ENCODE measurements at places on chromosomes 2 and 18. TPM values are rescaled to one million over a fixed set of nuclear protein-coding genes. Genes with fewer than 3 reads are reported as not detected.

PKP4 gene
- total RNA-seq, result 46.2 TPM

GAD1 gene
- total RNA-seq, result 0.35 TPM

PLCD4 gene
- total RNA-seq, result not detected

ACTR2 gene
- 69.3 TPM for total RNA-seq

GREB1 gene
- total RNA-seq, result 5.5 TPM

CNGA3 gene
- 0.09 TPM for total RNA-seq

CFC1B gene
- total RNA-seq, result not detected

CD207 gene
- 0.24 TPM for total RNA-seq

DCC gene
- 0.28 TPM for total RNA-seq

RUFY4 gene
- total RNA-seq, result not detected

COL4A4 gene
- total RNA-seq, result 4.4 TPM

ACKR3 gene
- 9.1 TPM for total RNA-seq

FOXI3 gene
- total RNA-seq, result not detected

NT5DC4 gene
- total RNA-seq, result 0.09 TPM

SPATS2L gene
- total RNA-seq, result 87.0 TPM

PMAIP1 gene
- 2.4 TPM for total RNA-seq

TXNDC9 gene
- 6.7 TPM for total RNA-seq

BOLL gene
- total RNA-seq, result not detected

C2orf80 gene
- not detected for total RNA-seq

NYAP2 gene
- total RNA-seq, result 0.04 TPM

CNTNAP5 gene
- 0.09 TPM for total RNA-seq

SOX11 gene
- total RNA-seq, result 0.03 TPM

CYBRD1 gene
- 21.4 TPM for total RNA-seq

LBX2 gene
- 0.63 TPM for total RNA-seq

PRKAG3 gene
- not detected for total RNA-seq

NGEF gene
- 4.8 TPM for total RNA-seq

ASTL gene
- total RNA-seq, result not detected

MOGAT1 gene
- total RNA-seq, result 0.23 TPM

PLEK gene
- total RNA-seq, result 5.2 TPM

FZD7 gene
- total RNA-seq, result 0.63 TPM
